NCI-H2171 treated with DMSO at 0.1 percent for 48 hours (cell line): ENCODE measurements at places on chromosomes 7 and 10.

DNA sequence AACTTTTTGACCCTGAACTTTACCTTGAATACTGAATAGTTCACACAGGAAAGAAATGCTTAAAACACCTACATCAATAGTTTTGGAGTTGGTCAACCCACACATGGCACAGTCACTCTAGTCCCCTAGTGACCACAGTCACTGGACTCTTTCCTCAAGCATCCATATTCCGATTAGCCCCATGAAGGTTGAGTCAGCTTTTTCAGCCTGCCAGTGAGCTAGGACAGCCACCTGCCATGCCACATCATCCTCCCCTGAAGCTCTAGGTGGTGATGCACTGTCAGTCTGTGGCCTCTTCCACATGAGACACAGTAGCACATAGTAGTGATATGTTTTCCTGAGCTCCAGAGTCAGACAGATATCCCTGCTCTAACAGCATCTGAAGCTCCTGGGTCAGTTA lies 537.2 kb downstream of the XPNPEP1 start:
- DNase-seq, result no peak

- DNase-seq, result no peak
Observed at GRCh38 chr10:26194275-26194674, 22.3 kb upstream of the GAD2 start.

- peak; percentile 62 for DNase-seq
Observed at GRCh38 chr7:801940-802381, 30.3 kb upstream of the SUN1 start.

GRCh38 chr7:112765105-112765504 lies 25.1 kb downstream of the TMEM168 start:
- DNase-seq, result no peak

- DNase-seq, result no peak
Observed at GRCh38 chr10:6036861-6037321, 25.3 kb downstream of the IL2RA start.

- no peak for DNase-seq
Observed at GRCh38 chr7:155353256-155353897, 55.7 kb downstream of the INSIG1 start.

DNA sequence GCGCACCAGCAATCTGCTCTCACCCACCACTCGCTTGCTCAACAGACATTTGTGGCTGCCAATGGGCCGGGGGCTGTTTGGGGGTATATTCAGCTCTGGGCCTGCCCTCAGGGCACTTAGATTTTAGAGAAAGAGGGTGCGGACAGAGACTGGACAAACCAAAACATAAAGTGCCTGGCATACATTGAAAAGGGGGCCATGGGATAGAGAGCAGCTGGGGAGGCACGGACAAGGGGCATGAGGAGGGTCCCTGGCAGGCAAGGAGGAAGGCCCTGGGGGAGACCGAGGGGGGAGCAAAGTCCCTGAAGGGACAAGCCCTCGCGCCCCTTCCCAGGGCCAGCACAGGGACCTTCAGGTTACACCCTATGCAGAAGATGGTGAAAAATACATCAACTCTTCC lies 43.5 kb downstream of the CLRN3 start:
- no peak for DNase-seq

DNA sequence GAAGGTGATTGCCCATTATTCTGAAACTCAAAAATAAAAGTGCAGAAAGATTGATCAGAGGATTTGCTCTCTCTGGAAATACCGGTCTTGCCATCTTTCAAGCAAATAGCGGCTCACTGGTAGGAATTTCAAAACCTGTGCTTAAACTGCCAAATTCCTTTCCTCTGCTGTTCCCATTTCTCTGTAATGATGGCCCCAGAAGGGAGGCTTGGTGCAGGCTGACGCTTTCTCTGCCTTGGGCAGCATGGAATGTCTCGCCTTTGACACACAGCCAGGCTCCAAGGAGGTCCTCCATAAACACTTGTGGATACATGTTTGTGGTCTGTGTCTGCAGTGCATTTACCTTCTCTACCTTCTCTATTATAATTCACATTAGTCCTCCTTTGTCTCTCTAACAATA lies 146.8 kb downstream of the HIBADH start:
- no peak for DNase-seq

DNA sequence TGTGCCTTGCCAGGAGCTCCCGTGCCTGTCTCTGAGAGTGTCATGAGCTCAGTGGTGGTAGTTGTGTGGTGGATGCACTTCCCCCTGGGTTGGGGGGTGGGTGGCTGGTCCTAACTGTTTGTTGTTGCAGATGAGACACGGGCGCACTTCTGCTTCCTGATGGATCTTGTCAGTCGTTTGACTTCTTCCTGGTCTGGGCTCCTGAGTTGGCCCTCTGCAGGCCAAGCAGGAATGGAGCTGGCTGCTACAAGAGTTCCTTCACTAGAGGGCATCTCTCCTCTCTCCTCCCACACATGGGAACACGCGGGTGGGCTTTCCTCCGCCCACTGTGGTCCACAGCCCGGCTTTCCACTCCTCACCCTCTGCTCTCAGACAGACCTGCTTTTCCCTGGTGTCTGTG lies 82.0 kb downstream of the BMS1 start:
- DNase-seq, result no peak

DNA sequence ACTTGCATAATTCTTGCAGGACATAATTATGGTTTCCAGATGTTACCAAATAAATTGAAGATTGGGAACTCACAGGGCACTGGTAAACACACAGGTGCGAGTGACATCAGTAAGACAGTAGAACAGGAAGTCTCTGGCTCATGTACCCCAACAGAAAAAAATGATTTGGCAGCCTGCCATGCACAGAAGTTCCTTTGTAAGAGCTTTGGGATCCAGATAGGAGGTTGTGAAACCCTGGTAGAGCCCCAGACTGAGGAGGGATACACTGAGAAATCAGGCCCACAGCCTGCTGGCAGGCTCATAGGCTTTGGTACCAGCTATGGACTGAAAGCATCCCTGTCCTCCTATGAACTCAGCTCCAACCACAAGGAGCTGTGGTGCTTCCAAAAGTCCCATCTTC lies 118.0 kb downstream of the COBL start:
- peak; percentile 71 for DNase-seq

- DNase-seq, result peak; percentile 34
Observed at GRCh38 chr7:155274633-155275355, 22.9 kb upstream of the INSIG1 start.

- DNase-seq, result no peak
Observed at GRCh38 chr7:84017651-84018050, 176.9 kb downstream of the SEMA3A start.

DNA sequence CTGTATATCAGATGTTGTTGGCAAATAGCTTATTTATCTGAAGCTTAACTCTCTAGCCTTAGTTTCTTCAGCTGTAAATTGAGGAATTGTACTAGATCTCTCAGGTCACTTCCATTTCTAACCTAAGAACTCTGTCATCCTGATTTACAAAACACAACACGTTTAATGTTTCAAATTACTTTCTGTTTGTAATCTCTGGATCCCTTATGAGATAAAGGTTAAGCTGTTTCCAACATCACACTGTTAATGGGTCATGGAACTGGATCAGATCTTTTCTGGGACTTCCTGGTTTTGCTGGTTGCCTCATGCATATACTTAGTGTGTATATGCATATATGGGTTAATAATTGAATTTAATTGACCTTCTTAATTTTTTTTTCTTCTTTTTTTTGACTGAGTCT lies 9.9 kb downstream of the SAMD8 start:
- no peak for DNase-seq

DNA sequence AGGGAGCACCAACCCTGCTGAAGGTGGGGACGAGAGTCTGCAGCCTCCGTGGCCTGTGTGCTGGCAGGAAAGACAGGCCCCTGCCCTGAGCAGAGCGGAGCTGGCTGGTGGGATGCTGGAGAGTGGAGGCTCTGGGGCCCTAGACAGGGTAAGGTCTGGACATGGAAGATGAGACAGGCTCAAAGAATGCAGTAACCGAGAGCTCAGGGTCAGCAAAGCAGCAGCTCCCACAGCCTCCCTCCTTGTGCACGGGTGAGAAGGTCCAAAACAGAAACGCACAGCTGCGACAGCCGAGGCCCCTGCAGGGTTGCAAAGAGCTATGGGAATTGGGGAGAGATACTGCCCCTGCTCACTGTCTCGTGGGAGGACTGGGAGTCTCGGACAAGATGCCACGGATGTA lies 80.5 kb downstream of the TNS3 start:
- DNase-seq, result no peak

DNA sequence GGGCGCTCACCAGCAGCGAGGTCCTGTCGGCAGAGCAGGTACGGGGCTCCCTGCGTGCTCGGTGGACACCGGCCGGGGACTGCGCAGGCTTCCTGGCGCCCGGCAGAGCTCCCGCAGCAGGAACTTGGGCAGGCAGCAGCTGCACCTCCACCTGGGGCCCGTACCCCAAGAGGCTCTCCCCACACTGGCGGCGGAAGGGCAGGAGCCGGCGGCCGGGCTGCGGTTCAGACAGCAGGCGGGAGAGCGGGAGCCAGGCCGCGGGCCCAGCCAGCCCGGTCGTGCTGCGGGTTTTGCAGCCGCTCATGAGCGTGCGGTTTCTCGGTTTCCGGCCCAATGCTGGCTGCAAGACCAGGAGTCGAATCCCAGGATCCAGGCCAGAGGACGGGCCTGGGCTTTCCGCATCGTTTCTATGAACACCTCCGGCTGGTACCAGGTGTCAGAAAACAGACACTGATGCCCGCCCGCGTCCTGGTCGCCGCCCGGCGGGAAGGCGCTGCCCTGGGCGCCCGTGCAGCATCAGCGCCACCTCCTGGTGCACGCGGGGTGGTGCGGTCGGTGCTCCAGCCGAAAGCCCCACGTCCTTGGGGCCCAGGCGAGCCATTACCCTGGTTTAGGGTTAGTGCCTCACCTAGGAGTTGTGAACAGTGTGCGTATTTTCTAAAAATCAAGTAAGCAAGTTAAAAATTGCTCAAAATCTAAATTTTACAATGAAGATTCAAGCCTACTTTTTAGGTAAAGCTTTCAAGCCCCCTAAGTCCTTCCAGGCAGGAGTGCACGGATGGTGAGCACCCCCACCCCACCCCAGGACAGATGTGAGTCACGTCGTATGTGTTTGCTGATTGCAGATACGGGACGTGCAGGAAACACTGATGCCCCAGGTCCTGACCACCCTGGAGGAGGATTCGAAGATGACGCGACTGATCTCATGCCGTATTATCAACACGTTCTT lies 47.4 kb upstream of the PRKAR1B start:
- peak; percentile 25 for DNase-seq

DNA sequence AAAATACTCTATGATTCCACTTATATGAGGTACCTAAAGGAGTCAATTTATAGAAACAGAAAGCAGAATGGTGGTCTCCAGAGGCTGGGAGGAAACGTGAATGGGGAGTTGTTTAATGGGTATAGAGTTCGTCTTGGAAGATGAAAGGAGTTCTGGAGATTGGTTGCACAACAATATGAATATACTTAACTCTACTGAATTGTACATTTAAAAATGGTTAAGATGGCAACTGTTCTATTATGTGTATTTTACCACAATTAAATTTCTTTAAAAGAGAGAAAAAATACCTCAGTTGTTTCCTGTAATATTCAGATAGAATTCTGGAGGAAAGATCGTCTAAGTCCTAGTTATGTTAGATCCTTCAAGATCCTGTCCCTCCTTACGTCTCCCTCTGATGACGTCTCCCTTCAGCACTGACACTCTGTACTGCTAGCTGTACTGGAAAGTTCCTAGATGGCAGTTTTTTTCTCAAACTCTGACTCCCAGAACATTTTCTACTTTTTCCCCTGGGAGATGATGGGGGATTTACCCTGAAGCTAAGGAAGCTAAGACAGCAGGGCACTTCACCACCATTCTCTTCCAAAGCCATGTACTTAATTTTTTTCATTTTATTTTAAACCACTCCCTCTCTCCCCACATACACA lies 53.2 kb upstream of the CAV2 start:
- no peak for DNase-seq

- peak; percentile 4 for DNase-seq
Observed at GRCh38 chr10:116671274-116671926, 50.6 kb downstream of the PNLIPRP2 start.

DNA sequence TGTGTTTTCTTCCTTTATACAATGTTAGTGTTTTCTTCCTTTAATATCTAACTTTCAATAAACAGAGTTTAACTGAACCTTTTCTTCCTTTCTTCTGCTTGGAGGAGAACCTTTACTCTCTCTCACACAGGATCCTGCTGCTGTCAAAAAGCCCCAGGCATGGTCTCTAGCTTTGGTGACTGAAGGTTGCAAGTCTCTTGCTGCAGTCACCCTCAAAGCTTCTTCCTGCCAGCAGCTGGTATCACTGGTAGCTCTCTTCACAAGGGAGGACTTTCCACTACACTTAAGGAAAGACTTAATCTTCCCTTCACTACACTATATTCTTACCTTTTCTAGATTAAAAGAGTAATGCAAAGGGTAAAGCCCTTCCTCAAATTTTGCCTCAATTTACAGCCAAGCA lies 153.4 kb downstream of the SGMS1 start:
- DNase-seq, result no peak

DNA sequence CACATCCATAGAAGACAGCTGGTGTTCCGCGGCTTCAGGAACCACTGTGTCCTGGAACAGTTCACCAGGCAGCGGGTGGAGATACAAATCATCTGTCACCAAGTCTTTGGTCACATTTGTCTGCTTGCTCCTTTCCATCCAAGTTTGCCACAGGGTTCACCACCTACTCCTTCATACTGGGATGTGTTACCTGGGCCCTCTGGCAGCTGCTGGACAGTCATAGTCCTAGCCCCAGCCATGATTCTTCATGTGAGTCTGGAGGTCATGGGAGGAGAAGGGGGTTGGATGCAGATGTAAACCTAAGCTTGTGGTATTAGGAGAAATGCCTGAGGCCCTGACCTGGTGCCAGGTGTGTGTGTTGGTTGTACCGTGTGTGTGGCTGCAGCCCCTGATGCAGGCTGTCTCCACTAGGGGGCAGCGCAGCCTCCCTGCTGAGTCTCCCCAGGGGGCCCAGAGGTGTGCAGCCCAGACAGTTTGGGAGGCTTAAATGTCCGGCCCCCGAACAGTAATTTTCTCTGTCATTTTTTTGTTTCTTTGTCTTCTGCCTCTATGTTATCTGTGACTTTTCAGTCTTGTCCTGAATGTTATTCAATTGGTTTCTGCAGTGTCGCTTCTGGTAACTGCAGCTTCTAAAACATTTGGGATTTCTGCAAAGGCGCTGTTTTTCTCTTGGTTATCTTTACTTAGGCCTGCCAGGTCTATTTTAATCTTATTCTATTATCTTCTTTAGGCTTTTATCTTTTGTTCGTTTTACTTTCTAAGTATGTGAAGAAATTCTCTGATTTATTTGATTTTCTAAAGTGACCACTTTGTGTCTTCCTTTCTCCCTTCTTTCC lies 14.8 kb downstream of the NPS start:
- DNase-seq, result no peak

DNA sequence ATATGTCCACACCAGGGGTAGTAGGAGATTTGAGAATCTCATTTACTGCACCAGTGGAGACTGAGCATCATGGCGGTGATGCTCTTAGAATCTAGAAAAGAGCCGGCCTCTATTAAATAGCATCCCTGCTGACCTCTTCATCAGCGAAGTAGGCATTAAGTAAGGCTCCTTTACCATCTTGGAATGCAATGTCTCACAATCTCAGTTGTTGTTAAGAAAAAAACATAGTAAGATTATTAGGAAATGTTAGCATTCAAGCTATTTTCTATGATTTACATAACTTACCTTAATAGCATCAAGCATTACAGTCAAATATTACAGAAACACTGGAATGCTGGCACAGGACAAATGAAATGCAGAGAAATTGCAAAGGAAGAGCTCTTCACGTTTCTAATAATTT lies 54.5 kb downstream of the ORC5 start:
- no peak for DNase-seq

GRCh38 chr7:152733286-152733934 lies 26.1 kb upstream of the ACTR3B start:
- peak; percentile 15 for DNase-seq
